ENCODE measurements at places on chromosomes 7 and 10.
A peak's percentile ranks its signal among the peaks of the same experiment; 100 is the strongest.

GRCh38 chr10:69222157-69223027, 2.3 kb downstream of the HKDC1 start:
- H3K27ac ChIP-seq: no peak overlapping the region
- H3K36me3 ChIP-seq: no peaks in the 10 kb centered on the region
- no peaks in the 10 kb centered on the region for H3K4me1 ChIP-seq
- DNase-seq: peak; percentile 51
- peaks cover 9% of the 10 kb centered on the region for H3K27me3 ChIP-seq

DNA sequence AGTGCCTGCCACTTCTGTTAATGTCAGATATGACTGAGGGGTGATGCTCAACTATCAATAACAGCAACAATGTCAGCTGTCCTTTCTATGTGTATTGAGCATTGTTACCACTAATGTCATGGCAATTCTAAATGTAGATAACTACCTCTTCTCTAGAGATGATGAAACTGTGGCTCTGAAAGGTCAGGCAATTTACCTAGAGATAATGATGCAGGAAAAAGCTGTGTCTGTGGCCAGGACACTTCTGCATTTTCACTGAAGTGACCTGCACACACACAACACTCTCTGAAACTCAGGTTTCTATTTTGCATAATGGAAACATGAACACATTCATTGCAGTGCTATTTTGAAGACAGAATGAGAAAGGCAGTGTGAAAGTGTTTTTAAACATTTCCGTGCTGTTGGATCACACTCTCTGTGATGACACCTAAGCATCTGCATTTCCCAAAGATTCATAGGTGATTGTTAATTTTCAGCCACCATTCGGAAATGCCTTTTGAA, 148.2 kb downstream of the KCND2 start:
- no peak overlapping the region for H3K27ac ChIP-seq
- H3K27me3 ChIP-seq: no peaks in the 10 kb centered on the region
- H3K4me3 ChIP-seq: no peak overlapping the region
- H3K4me1 ChIP-seq: no peaks in the 10 kb centered on the region

DNA sequence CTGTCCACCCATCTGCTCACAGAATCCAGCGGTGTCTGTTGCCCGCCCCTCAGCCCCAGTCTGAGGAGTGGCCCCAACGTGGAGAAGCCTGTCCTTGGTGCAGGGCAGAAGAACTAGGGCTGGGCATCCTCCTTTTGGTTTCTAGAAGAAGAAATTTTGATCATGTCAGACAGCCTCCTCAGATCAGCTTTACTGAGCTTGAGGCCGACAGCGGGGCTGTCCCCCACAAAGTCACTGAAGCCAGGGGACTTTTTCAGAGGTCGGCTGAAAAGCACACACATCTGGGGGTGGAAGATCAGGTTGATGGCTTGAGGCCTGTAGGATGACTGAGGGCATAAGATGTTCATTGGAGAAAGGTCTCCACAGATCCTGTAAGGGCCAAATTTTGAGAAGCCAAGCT, 767.9 kb downstream of the GRID1 start:
- H3K4me3 ChIP-seq: no peak overlapping the region
- H3K4me1 ChIP-seq: no peaks in the 10 kb centered on the region
- DNase-seq: no peak

DNA sequence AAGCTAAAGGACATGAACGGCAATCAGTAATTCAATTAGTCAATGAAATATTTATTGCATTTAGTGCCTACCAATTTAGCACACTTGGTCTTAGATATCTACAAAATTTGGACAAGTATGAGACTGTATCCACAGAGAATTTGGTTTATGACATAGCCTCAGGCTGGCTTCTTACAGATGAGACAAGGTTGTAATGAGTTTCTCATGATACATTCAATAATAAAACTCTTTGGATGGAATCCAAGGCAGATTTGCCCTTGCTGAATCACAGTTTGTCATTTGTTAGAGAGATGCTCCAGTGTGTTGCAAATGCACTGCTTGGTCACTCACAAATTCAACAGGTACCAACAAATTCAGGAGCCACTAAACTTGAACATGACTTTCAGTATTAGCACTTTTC, 162.5 kb downstream of the GPR37 start:
- no peaks in the 10 kb centered on the region for H3K27me3 ChIP-seq
- no peaks in the 10 kb centered on the region for H3K4me1 ChIP-seq
- H3K4me3 ChIP-seq: no peak overlapping the region
- DNase-seq: no peak
- no peak overlapping the region for H3K27ac ChIP-seq
- no peaks in the 10 kb centered on the region for H3K36me3 ChIP-seq

DNA sequence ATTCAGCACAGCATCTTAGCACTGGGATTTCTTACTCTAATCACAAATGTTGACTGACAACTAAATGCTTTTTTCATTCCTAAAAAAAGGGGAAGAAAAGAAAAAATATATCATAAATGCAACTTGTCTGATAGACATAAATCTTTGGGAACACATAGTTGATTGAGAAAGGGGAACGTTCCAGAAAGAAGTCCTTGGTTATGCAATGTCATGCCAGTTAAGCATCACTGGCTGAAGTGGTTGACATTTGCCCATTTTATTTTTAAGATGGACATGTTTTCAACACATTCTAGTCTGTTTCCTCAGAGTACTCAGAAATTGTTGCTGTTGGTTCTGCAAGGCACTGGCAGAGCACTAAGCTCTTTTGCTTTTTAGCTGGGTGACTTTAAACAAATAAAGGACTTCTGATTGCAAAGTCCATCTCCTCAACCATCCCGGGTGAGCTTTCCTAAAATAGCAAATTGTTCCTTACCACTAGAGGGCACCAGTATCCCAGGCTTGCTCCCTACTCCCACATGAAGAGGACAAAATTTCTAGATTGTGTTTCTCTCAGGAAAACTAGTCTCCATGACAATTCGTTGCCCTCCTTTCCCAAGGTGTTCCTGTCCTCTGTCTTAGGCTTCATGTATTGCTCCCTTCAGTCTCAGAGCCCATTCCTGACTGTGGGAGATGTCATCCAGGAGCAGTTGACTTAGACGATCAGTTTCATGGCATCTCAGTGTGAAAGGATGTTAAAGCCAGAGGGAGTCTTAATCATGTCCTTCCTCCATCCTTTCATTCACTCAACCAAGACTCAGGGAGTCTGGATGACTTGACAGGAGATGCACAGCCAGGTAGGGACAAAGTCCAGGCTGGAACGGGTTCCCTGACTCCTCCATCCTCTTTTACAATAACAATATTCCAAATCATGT, 23.9 kb downstream of the OPALIN start:
- peaks cover 11% of the 10 kb centered on the region for H3K27me3 ChIP-seq
- DNase-seq: peak; percentile 34
- no peak overlapping the region for H3K27ac ChIP-seq

GRCh38 chr10:115278294-115278693, 185.1 kb downstream of the ATRNL1 start:
- no peak overlapping the region for H3K27ac ChIP-seq
- H3K4me3 ChIP-seq: no peak overlapping the region
- H3K36me3 ChIP-seq: no peaks in the 10 kb centered on the region
- H3K4me1 ChIP-seq: no peaks in the 10 kb centered on the region

GRCh38 chr7:531777-532176, 12.1 kb upstream of the PDGFA start:
- H3K4me3 ChIP-seq: no peak overlapping the region
- DNase-seq: no peak
- H3K36me3 ChIP-seq: no peaks in the 10 kb centered on the region
- no peak overlapping the region for H3K27ac ChIP-seq
- no peaks in the 10 kb centered on the region for H3K4me1 ChIP-seq

DNA sequence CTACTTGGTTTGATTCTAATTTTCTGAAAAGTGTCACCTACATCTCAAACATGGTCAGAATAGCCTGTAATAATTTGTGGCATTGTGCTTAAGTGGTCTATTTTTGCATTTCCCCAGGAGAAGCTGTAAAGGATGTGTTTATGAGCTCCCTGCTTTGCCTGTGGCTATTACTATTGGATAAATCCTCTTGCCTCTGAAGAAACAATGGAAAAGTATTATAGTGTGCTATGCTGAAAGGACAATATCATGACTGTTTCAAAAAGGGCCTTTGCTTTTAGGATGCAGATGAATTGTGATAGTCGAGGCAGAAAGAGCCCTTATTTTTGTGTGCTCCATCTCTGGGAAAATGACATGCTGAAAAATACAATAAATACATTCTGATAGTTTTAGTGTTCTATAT, 94.1 kb upstream of the ARMC3 start:
- no peaks in the 10 kb centered on the region for H3K27me3 ChIP-seq
- no peaks in the 10 kb centered on the region for H3K36me3 ChIP-seq
- DNase-seq: no peak
- no peak overlapping the region for H3K27ac ChIP-seq

- H3K4me1 ChIP-seq: no peaks in the 10 kb centered on the region
- no peaks in the 10 kb centered on the region for H3K27me3 ChIP-seq
- H3K4me3 ChIP-seq: no peak overlapping the region
- no peaks in the 10 kb centered on the region for H3K36me3 ChIP-seq
- no peak overlapping the region for H3K27ac ChIP-seq
Measured at GRCh38 chr7:137421366-137421765, 77.8 kb upstream of the PTN start.

- H3K36me3 ChIP-seq: no peaks in the 10 kb centered on the region
- no peaks in the 10 kb centered on the region for H3K27me3 ChIP-seq
- H3K27ac ChIP-seq: no peak overlapping the region
Measured at GRCh38 chr7:155621418-155621980, 23.0 kb upstream of the RBM33 start.

DNA sequence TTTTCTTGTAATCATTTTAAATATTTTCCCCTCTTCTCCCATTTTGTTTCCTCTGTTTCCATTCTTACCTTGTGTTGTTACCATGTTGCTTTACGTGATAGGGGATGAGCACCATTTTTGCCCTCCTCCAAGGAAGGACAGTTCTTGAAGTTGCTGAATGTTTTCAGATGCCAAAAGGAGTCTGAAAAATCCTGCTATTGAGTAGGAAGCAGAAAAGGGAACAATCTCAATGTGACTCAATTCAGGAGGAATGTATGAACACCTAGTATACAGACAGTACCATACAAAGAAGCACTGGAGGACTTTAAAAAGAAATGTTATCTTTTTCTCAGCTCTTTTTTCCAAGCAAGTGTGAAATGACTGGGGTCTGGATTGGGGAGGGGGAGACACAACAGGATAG, 5.1 kb upstream of the NAMPT start:
- no peak overlapping the region for H3K27ac ChIP-seq
- peaks cover 6% of the 10 kb centered on the region for H3K4me1 ChIP-seq
- H3K36me3 ChIP-seq: no peaks in the 10 kb centered on the region
- no peak overlapping the region for H3K4me3 ChIP-seq
- H3K27me3 ChIP-seq: no peaks in the 10 kb centered on the region

DNA sequence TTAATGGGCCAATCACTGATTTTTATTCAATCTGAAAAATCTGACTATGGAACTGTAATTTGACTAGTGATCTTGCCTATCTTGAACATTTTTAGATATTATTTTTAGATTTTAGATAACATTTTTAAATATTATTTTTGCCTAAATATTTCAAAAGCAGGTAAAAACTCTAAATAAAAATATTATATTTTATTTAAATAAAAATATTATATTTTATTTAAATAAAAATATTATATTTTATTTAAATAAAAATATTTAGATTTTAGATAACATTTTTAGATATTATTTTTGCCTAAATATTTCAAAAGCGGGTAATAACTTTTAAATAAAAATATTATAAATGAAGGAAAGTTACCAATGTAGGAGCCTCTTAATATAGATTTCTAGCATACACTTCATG, 187.8 kb downstream of the PHF14 start:
- H3K4me1 ChIP-seq: peaks cover 3% of the 10 kb centered on the region
- no peak overlapping the region for H3K4me3 ChIP-seq
- H3K27ac ChIP-seq: no peak overlapping the region
- DNase-seq: no peak
- H3K36me3 ChIP-seq: no peaks in the 10 kb centered on the region

DNA sequence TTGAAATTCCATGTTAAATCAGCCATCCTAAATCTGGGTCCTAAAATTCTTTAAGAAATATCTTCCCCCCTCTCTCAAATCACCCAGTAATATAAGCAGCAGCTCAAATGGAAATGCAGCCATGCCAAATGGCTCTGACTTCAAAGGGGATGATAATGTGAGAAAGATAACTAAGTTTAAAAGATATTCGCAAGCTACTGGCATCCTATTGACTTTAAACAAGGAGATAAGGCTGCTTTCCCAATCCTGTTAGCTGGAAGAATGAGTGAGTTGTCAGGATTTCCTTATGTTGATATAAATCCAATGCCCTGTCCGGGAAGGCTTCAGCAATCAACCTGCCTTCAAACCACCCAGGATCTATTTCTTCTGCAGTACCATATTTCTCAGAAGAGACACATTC, 172.0 kb downstream of the FANK1 start:
- DNase-seq: no peak
- no peak overlapping the region for H3K27ac ChIP-seq
- H3K36me3 ChIP-seq: no peaks in the 10 kb centered on the region
- H3K27me3 ChIP-seq: no peaks in the 10 kb centered on the region

- H3K27me3 ChIP-seq: no peaks in the 10 kb centered on the region
- H3K4me3 ChIP-seq: no peak overlapping the region
- no peaks in the 10 kb centered on the region for H3K36me3 ChIP-seq
- DNase-seq: no peak
- no peak overlapping the region for H3K27ac ChIP-seq
Measured at GRCh38 chr7:81611040-81611439, 158.8 kb downstream of the HGF start.

DNA sequence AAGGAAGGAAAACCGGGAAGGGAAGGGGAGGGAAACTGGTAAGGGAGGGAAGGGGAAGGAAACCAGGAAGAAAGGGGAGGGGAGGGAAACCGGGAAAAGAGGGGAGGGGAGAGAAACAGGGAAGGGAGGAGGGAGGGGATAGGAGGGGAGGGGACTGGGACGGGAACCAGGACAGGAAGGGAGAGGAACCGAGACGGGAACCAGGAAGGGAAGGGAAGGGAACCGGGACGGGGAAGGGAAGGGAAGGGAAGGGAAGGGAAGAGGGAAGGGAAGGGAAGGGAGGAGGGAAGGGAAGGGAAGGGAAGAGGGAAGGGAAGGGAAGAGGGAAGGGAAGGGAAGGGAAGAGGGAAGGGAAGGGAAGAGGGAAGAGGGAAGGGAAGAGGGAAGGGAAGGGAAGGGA, 13.6 kb downstream of the C10orf67 start:
- no peak for DNase-seq
- H3K4me1 ChIP-seq: no peaks in the 10 kb centered on the region
- no peaks in the 10 kb centered on the region for H3K27me3 ChIP-seq
- H3K4me3 ChIP-seq: no peak overlapping the region
- no peak overlapping the region for H3K27ac ChIP-seq

DNA sequence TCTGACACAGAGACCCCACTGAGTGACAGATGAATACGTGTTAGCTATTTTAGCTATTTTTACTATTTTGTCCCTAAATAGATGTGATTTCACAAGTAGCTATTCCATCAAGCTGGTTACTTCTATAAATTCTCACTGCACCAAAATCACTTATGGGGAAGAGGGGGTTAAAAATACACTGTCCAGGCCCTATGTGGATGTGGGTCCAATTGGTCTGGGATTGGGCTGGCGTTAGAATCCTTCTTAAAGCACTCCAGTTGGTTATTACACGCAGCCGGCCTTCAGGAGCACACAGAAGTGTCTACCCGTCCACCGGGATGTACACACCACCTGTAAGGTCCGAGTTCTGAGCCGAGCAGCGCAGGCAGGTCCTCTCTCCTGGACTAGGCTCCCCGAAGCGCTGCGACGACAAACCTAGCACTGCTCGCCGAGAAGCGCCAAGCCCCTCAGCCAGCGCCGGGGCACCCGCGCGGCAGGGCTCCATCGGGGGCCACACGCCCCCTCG, 222.3 kb upstream of the MKLN1 start:
- peak overlapping the region; percentile 81 for H3K27ac ChIP-seq
- peaks cover 6% of the 10 kb centered on the region for H3K36me3 ChIP-seq
- H3K27me3 ChIP-seq: no peaks in the 10 kb centered on the region
- H3K4me3 ChIP-seq: peak overlapping the region; percentile 13
